ENCODE measurements at places on chromosomes 1 and 21.

DNA sequence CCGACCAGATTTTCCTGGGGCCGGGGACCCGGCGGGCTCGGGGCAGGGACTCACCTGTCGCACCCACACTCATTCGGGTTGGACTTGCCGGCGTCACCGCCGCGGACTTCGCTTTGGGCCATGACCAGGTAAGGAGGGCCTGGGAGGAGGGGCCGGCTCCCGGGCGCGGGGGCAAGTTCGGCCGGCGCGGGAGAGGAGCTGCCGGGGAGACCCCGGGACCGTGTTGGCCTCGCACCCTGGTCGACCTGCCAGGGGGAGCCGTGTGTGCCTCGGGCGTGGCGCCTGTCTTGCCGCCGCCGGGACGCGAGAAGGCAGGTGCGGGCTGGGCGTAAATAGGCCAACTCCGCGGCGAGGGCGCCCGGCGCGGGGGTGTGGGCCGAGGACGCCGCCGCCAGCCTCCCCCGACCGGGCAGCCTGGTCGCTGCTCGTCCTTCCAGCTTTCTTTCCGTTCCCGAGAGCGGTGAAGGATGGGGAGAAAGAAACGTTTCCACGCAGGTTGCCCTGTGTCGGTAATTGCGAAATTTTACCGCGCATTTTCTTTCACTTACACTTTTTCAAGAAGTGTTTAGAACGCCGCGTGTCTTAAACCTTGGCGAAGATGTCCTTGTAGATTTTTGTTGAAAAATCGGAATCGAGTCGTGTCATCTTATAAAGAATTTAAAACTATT, 558 bp downstream of the USP1 start:
- peak; percentile 28 for DNase-seq

- DNase-seq: no peak
These were observed 1.9 kb upstream of the SLFNL1 start for GRCh38 chr1:41023279-41023990.

GRCh38 chr1:26035959-26036755, 9.8 kb downstream of the SLC30A2 start:
- DNase-seq: peak; percentile 65

- no peak for DNase-seq
These were observed 7.9 kb downstream of the SDF4 start for GRCh38 chr1:1223891-1224290.

GRCh38 chr1:230772457-230773395, 25.5 kb downstream of the CAPN9 start:
- no peak for DNase-seq

DNA sequence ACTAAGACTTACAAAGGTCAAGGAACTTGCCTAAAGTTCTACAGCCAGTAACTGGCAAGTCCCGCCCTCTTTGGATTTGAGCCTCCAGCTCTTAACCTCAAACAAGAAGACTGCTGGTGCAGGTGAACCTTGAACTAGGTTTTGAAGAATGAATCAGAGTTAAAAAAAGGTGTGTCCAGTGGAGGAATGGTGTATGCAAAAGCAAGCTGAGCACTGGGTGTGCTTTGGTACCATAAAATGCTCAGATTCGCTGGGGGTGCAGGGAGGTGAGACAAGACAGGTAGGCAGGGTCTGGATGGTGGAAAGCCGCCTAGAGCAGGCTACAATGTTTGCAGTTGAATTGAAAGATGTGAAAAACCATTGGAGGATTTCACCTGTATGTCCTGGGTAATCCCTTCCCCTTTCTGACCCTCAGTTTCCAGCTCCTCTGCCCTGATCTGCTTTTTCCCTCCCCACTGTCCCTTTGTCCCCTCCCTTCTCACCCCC, 39.8 kb downstream of the FOXD2 start:
- no peak for DNase-seq

GRCh38 chr1:185229981-185230380, 73.0 kb downstream of the SWT1 start:
- DNase-seq: no peak

- DNase-seq: no peak
These were observed 248.9 kb upstream of the ADGRL4 start for GRCh38 chr1:79255421-79255820.

DNA sequence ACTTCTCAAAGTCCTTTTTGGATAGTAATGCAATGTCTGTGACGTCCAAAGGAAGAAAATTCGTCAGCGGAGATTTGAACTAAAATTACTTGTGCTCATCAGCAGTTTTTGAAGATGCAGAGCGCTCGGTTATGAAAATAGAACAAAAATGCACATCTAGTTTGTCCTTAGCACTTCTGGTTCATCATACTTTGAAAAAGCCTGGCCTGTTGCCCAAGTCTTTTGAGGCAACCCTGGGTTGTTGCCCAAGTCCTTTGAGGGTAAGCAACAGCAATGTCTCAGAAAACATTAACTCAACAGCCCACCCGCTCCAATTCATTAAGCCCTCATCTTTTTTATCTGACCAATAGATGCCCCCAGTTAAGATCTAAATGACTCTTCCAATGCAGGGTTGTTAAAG, 91.9 kb downstream of the HUNK start:
- no peak for DNase-seq

GRCh38 chr1:43232074-43232473, 37.7 kb upstream of the TMEM125 start:
- no peak for DNase-seq

DNA sequence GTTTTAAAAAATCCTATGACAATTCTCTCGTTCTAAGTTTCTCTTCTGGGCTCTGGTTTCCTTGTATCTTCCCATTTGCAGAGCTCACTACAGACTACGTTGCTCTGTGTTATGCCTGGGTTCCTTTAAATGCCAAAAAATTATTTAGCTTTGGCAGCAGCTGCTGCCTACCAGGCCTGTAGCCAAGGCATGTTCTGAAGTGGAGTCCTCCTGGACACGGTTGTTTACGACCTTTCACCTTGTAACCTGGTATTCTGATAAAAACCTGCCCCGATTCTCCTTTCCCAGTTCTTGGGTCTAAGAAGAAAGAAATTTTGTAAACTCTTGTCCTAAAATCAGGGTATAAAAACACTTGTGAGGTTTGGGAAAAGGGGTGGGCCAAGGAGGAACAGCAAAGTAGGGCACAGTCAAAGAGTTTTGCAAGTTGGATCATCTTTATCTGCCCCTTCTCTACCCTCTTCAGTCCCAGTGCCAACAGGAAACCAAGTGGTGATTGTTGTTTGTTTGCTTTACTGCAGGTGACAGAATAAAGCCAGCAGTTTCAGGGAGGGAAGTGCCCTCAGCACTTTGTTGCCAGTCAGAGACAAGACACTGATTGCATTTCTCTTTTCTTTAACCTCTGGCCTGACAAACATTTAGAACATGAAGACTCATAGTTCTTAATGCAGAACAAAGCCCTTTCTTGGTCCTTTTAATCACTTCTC, 3.1 kb upstream of the TXNIP start:
- peak; percentile 63 for DNase-seq

DNA sequence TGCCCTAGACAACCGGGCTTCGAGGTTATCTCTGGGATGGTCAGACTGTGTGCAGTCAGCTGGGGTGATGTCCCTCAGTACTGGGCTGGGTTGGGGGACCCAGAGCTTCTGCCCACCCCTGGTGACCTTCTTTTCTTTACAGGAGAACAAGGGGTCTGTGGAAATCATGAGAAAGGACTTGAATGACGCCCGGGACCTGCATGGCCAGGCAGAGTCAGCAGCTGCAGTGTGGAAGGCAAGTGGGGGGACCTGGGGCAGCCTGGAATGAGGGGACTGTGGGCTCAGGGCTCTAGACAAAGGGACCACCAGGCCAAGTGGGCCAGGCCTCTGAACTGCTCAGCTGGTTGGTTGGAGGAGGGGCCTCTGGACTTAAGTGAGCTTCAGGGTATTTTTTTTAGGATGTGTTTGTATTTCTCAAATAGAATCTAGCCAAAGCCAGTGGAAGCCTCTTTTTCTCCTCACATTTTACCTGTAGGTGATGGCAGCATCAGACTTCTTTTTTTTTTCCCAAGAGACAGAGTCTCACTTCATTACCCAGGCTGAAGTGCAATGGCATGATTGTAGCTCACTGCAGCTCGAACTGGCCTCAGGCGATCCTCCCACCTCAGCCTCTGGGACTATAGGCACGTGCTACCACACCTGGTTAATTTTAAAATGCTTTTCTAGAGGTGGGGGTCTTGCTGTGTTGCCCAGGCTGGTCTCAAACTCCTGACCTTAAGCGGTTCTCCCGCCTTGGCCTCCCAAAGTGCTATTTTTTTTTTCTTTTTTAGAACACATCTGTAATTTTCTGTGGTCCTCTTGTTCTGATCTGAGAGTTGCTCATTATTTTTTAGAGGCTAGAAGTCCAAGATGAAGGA, 1.9 kb downstream of the RNF187 start:
- no peak for DNase-seq

DNA sequence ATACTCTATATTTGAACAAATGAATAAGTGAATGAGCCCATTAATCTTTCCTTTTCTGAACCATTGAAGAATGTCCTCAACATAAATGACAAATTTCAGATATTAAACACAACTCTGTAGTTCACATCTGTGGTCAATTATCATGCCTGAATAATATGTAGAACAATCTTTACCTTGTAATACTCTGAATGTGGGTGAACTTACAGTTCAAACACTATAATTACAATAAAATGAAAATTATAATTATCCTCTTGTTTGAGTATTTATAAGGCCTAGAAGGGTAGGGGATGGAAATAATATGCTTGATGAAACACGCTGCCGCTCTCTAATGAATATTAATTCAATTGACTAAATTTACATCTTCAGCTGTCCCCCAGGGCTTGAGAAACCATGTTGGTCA, 8.7 kb upstream of the SFPQ start:
- DNase-seq: no peak

- no peak for DNase-seq
These were observed 25.2 kb downstream of the RUNX3 start for GRCh38 chr1:24904731-24905354.

DNA sequence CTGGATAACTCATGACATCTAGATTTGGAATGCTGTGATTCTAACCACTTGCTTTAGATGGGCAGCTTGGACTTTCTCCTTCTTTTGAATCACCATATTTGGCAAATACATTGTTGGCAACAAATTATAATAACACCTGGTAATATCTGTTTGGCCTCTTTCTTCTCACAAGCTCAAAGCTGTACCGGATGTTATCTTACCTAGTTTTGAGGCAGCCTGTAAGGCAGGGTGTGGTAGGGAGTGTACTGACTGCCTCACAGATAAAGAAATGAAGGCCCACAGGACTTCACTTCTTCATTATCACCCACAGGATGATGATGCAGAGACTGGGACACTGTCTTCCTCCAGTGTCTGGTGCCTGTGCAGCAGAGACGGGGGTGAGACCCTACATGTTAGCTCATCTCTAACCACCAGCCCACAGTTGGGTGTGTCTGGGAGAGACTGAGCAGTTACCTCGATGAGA, 28.5 kb downstream of the TUFT1 start:
- peak; percentile 17 for DNase-seq

DNA sequence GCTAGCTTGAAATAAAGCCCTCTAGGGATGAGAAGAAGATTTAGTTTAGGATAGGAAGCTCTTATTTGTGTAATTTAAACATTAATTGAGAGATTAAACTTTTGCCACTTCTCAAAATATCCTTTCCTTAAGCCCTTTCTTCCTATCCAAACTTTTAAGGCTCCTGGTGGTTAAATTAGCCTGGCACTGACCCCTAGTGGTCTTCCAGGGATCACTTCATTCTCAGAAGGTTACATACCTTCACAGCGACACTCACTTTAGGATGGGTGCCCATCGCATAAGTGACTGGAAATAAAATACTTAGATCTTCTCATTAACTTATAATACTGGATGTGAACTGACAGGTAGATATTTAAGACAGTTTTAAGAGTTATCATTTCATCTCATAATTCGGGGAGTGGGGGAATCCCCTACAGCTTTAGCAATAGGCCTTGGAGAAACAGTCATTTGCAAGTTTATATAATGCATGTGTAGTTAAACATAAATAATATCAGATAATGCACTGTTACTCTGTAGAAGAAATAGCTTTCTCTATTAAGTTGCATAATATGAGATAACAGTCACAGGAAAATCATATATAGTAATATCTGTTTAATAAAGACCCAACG, 7.4 kb downstream of the LHX9 start:
- DNase-seq: no peak

GRCh38 chr1:59058665-59059439, 238.0 kb upstream of the FGGY start:
- no peak for DNase-seq

DNA sequence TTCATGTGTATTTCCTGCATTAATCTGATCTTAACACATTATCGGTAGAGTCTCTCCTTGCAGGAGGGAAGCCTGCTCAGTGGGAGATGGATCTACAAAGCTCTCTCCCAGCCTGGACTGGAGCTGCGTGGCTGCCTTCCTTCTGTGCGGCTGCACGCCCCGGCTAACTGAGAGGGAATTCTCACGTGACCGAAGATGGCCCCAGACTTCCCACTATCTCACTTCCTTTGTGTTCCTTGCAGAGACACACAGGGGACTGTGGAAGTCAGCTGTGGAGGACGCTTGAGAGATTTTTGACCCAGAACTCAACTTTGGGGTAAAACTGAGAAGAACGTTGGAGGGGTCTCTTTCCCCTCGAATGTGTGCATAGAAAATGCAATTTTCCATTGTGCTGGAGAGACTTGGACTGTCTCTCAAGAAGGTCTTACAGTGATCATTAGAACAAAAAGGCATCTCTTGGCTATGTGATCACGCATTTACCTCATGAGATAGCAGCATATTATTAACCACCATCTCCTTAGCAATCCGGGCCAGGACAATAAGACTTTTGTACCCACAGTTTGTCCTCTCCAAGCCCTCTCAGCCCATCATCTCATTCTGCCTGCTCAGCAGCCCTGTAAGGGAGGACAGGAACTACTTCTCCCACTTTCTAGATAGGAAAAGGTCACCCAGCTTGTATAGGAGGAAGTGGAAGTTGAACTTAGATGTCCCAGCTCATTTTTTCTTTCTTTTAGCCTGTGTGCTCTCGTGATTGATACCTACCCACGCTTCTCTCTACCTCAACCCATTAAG, 49.3 kb upstream of the TARBP1 start:
- DNase-seq: no peak

DNA sequence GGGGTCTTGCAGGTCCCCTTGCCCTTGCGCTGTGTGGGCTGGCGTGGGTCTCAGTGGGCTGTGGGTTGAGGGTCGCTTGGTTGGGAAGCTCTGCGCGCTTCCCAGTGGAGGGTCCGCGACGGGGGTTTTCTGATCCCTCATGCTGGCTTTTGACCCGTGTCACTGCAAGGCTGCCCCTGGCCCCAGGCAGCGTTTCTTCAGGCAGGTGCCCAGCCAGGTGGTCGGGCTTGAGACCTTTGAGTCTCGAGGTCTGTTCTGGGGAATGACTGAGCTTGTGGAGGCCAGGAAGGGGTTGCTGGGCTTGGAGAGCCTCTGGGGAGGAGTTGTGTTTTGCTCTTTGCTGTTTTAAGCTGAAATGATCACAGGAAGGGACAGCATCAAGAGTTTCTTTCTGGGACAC, 5.3 kb downstream of the SKI start:
- DNase-seq: no peak

DNA sequence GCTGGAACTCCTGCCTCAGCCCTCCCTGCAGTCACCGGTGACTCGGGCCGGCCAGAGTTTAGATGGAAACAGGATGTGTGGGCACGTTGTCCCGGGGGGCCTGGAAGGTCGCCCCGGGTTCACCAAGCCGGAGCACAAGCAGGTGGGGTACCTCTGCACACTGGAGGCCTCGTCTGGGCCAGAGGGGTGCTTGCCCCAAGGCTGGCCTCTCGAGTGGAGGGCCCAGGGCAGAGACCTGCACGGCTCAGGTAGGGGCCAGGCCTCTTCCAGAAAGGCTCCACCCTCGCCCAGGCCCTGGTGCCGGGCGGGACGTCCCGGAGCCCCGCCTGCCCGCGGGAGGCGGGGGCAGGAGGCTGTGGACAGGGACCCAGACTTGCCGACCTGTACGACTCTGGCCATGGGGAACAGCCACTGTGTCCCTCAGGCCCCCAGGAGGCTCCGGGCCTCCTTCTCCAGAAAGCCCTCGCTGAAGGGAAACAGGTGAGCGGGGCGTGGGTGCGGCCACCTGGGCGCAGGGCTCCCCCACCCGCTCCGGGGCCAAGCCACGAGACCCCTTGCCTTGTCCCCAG, at the start of gene PLEKHN1:
Gene PLEKHN1, plus strand, starts transcription at position 348 of the 569 bp plus-strand sequence. Its CDS starts 50 bp downstream, at position 398.
- DNase-seq: peak; percentile 47

Measured in naive thymus-derived CD4-positive, alpha-beta T cell (primary cell).